Activated naive CD8-positive, alpha-beta T cell treated with anti-CD3 and anti-CD28 coated beads for 36 hours (primary cell): ENCODE measurements at places on chromosomes 1 and 21.

GRCh38 chr1:76725864-76726619 is 141.2 kb upstream of the ST6GALNAC5 start:
- H3K36me3 ChIP-seq = no peaks in the 10 kb centered on the region
- H3K4me1 ChIP-seq = peaks cover 3% of the 10 kb centered on the region
- no peak overlapping the region for H3K27ac ChIP-seq
- H3K27me3 ChIP-seq = no peaks in the 10 kb centered on the region

- no peak for DNase-seq
- H3K4me3 ChIP-seq = no peak overlapping the region
- peaks cover 12% of the 10 kb centered on the region for H3K4me1 ChIP-seq
- no peak overlapping the region for H3K27ac ChIP-seq
Measured at GRCh38 chr1:22484706-22485345, 33.2 kb downstream of the ZBTB40 start.

GRCh38 chr1:60111716-60112115 is 38.1 kb upstream of the C1orf87 start:
- no peaks in the 10 kb centered on the region for H3K36me3 ChIP-seq
- no peak for DNase-seq
- no peaks in the 10 kb centered on the region for H3K4me1 ChIP-seq
- peaks cover 10% of the 10 kb centered on the region for H3K27me3 ChIP-seq
- H3K4me3 ChIP-seq = no peak overlapping the region

GRCh38 chr21:15293240-15293639 is 228.4 kb upstream of the NRIP1 start:
- no peak overlapping the region for H3K27ac ChIP-seq
- no peak for DNase-seq
- no peaks in the 10 kb centered on the region for H3K36me3 ChIP-seq
- no peaks in the 10 kb centered on the region for H3K4me1 ChIP-seq
- H3K4me3 ChIP-seq = no peak overlapping the region
- no peaks in the 10 kb centered on the region for H3K27me3 ChIP-seq

GRCh38 chr1:163163163-163163562 is 39.6 kb downstream of the RGS5 start:
- DNase-seq = no peak
- no peak overlapping the region for H3K27ac ChIP-seq
- H3K4me1 ChIP-seq = peaks cover 6% of the 10 kb centered on the region
- H3K4me3 ChIP-seq = no peak overlapping the region
- peaks cover 4% of the 10 kb centered on the region for H3K36me3 ChIP-seq
- H3K27me3 ChIP-seq = no peaks in the 10 kb centered on the region

GRCh38 chr1:88141499-88142074 is 542.5 kb upstream of the PKN2 start:
- DNase-seq = no peak
- H3K27me3 ChIP-seq = peaks cover 15% of the 10 kb centered on the region
- no peak overlapping the region for H3K27ac ChIP-seq
- H3K36me3 ChIP-seq = no peaks in the 10 kb centered on the region
- no peak overlapping the region for H3K4me3 ChIP-seq

DNA sequence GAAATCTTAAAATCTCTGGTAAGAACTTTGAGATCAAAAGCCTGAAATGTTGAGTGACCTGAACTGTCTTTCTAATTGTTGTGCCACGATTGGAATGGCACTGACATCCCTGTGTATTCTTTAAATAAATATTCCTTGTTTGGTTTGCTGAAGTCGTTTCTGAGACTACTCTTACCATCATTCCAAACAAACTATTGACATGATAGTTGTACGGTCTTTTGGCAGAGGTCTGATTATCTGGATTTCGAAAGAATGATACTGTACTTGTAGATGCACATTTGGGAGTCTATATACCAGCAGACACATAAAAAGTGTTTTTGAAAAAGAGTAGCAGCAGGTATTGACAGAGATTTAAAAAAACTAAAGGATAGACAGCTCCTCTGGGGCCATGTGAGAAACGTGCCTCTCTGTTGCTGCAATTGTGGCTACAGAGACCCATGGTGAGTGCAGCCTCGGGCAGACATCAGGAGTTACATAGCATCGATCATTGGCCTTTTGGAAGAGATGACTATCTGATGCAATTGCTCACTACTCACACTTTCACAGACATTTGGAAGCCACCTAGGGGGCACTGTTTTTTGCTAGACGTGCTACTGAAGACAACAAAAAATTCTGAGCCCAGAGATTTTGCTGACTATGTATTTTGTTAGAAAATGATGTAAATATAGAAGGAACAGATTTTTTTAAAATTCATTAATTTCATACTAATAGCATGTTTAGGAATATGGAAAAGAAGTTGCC is 464.5 kb downstream of the KCNT2 start:
- H3K4me1 ChIP-seq = no peaks in the 10 kb centered on the region
- no peak for DNase-seq
- no peaks in the 10 kb centered on the region for H3K36me3 ChIP-seq
- H3K27me3 ChIP-seq = no peaks in the 10 kb centered on the region

DNA sequence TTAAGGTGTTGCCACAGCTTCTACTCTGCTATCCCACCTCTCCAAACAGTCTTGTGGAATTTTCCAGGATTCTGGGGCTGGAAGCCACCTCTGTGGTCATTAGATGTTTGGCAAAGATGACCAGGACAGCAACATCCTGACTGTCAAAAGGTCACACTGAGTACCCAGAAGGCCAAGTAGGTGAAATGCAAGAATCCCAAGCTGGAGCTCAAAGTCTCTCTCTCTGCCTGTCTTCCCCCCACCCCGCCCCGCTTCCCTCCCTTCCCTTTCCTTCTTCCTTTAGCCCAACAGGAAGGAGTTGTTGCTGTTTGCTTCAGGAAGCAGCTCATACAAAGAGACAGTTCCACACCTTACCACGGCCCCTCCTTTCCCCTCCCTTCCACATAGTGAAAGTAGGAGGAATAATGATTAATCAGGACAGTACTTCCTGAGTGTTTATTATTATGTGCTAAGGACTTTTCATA is 75.6 kb upstream of the SLC2A1 start:
- no peak overlapping the region for H3K4me3 ChIP-seq
- H3K36me3 ChIP-seq = no peaks in the 10 kb centered on the region
- H3K4me1 ChIP-seq = peaks cover 12% of the 10 kb centered on the region
- H3K27ac ChIP-seq = peak overlapping the region; percentile 84
- H3K27me3 ChIP-seq = no peaks in the 10 kb centered on the region
- no peak for DNase-seq

DNA sequence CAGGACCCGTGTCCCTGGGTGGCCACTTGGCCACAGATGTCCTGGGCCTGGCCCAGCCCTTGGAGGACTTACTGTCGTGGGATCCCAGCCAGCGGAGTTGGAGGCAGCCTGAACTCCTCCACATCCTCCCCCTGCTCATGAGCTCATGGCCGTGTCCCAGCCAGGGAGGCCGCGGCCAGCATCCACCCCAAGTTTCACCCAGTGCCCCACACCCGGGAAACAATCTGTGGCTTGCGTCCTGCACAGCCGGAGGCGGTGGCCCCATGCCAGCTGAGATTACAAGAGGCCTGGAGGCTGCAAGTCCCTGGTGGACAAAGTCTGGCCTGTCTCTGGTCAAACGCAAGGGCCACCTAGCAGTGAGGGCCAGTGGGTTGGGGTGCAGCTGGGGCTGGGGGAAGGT is 27.5 kb upstream of the TMEM52 start:
- no peak overlapping the region for H3K27ac ChIP-seq
- H3K36me3 ChIP-seq = no peaks in the 10 kb centered on the region
- peaks cover 6% of the 10 kb centered on the region for H3K27me3 ChIP-seq
- H3K4me1 ChIP-seq = no peaks in the 10 kb centered on the region

DNA sequence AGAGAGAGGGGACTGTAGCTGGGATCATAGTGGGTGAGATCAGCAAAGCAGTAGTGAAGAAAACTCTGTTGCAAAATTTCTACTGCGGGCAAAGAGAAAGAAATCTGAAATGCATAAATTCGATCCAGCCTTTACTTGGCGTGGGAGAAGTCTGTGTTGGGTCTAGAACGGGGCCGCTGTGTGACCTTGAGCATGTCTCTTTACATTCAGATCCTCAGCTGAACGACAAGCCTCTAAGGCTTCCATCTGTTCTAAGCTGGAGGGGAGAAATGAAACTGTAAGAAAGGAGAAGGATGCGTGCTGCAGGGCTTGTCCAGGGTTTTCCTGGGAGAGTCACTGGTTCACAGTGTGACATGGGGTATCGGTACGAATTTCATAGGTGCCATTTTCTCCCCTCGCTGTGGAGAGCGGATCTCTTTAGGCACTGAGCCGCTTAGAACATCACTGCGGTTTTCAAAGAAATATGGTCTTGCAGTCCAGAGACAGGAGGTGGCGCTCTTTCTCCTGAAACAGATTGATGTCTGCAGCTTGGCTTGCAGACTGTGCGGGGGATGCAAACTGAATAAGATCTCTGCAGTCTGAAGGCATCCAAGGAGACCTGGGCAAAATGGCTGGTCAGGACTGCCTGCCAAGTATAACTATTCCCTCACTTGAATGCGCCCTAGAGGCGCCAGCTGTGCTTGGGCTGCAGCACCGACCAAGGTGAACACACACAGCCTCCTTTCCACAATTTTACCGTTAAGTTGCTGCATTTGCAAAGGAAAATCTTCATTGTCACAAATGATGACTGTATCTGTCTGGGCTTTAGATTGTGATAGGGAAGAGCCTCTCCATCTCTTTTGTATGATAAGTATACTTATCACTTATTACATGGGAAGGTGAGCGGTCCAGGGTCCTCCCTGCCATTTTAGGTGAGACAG is 104.1 kb downstream of the XCL2 start:
- H3K27ac ChIP-seq = peak overlapping the region; percentile 40
- peak; percentile 79 for DNase-seq
- H3K27me3 ChIP-seq = no peaks in the 10 kb centered on the region
- H3K4me3 ChIP-seq = peak overlapping the region; percentile 59
- H3K4me1 ChIP-seq = peaks cover 50% of the 10 kb centered on the region

- no peaks in the 10 kb centered on the region for H3K36me3 ChIP-seq
- H3K4me1 ChIP-seq = no peaks in the 10 kb centered on the region
- H3K27me3 ChIP-seq = peaks cover 23% of the 10 kb centered on the region
- no peak for DNase-seq
Measured at GRCh38 chr21:31880816-31881215, 8.0 kb downstream of the HUNK start.

DNA sequence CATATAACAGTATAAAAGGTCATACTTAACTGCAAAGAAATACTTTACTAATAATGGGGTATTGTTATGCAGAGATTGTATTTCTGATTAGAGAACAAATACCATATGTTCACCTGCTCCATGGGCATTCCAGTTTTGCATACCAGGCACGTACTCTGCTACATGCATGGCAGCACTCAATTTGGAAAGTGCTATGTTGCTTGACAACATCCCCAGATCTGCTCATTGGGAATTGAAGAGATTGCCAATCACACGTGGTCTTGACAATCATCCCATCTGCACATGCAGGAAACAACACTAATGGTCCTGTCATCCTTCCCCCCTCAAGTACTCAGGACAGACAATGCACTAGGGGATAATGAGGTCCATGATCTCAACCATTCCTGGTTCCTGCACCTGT is 63.4 kb upstream of the PDE4B start:
- DNase-seq = no peak
- H3K27ac ChIP-seq = no peak overlapping the region
- H3K4me1 ChIP-seq = no peaks in the 10 kb centered on the region
- H3K4me3 ChIP-seq = no peak overlapping the region
- H3K36me3 ChIP-seq = no peaks in the 10 kb centered on the region

GRCh38 chr1:245091818-245092637 is 62.8 kb upstream of the KIF26B start:
- no peaks in the 10 kb centered on the region for H3K4me1 ChIP-seq
- DNase-seq = no peak
- no peak overlapping the region for H3K4me3 ChIP-seq
- H3K27me3 ChIP-seq = no peaks in the 10 kb centered on the region

GRCh38 chr1:151344291-151344690 is 2.8 kb downstream of the RFX5 start:
- H3K27me3 ChIP-seq = no peaks in the 10 kb centered on the region
- DNase-seq = no peak
- H3K4me1 ChIP-seq = peaks cover 41% of the 10 kb centered on the region
- no peak overlapping the region for H3K4me3 ChIP-seq
- peak overlapping the region; percentile 63 for H3K27ac ChIP-seq
- H3K36me3 ChIP-seq = peaks cover 20% of the 10 kb centered on the region

DNA sequence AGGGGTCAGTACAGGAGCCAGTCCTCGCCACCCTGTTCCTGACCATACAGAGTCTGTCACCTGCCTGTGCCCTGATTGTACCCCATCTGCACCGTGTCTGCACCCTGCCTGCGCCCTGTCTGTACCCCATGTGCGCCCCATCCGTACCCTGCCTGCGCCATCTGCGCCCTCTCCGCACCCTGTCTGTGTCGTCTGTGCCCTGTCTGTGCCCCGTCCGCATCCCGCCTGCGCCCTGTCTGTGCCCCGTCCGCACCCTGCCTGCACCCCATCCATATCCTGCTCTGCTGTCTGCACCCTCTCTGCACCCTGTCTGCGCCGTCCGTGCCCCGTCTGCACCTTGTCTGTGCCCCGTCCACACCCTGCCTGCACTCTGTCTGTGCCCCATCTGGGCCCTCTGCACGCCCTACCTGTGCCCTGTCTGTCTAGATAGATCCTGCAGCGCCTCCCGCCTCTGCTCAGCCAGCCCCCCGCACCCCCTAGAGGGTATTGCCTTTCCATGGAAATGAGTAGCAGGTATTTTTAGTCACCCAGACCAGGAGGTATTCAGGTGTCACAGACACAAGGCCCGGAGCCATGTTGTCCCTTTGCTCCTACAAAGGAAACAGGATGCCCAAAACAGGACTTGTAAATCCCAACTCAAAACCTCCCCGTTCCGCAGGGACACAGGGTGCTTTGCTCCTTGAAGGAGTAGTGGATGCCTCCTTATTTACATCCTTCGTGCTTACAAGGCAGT is 7.7 kb upstream of the NPHP4 start:
- DNase-seq = no peak
- H3K4me3 ChIP-seq = no peak overlapping the region
- no peak overlapping the region for H3K27ac ChIP-seq
- H3K36me3 ChIP-seq = no peaks in the 10 kb centered on the region

DNA sequence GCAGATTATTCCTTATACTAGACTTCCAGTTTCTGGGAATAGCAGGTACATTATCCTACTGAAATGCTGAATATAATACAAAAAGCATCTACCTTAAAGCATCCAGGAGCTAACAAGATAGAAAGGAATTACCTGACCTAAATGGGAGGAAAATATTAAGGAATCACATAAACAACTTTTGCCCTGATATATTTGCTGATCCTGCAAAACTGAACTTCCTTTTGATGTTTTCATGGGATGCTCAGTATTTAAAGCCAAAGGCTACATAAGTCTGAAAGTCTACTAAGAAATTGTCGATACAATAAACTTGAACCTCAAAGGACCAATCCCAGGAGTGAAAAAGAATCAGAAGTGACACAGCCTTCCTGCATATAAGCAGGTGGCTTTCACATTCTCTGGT is 85.6 kb upstream of the C1orf21 start:
- H3K27me3 ChIP-seq = peaks cover 11% of the 10 kb centered on the region
- no peaks in the 10 kb centered on the region for H3K36me3 ChIP-seq
- H3K4me3 ChIP-seq = no peak overlapping the region
- no peak for DNase-seq
- no peaks in the 10 kb centered on the region for H3K4me1 ChIP-seq

- no peaks in the 10 kb centered on the region for H3K36me3 ChIP-seq
- DNase-seq = no peak
- H3K27ac ChIP-seq = no peak overlapping the region
- H3K4me3 ChIP-seq = peak overlapping the region; percentile 67
- H3K27me3 ChIP-seq = peaks cover 67% of the 10 kb centered on the region
Measured at GRCh38 chr1:90850181-90850897, 133.2 kb upstream of the BARHL2 start.

GRCh38 chr1:64745181-64745985 is 508 bp downstream of the RAVER2 start:
- H3K4me3 ChIP-seq = peak overlapping the region; percentile 81
- H3K36me3 ChIP-seq = no peaks in the 10 kb centered on the region
- peak overlapping the region; percentile 79 for H3K27ac ChIP-seq
- peak; percentile 8 for DNase-seq
- no peaks in the 10 kb centered on the region for H3K27me3 ChIP-seq

GRCh38 chr1:108877348-108878159 is 769 bp downstream of the GPSM2 start:
- no peaks in the 10 kb centered on the region for H3K36me3 ChIP-seq
- H3K27ac ChIP-seq = no peak overlapping the region
